ENCODE measurements at places on chromosomes 7 and 10.
A peak's percentile ranks its signal among the peaks of the same experiment; 100 is the strongest.

DNA sequence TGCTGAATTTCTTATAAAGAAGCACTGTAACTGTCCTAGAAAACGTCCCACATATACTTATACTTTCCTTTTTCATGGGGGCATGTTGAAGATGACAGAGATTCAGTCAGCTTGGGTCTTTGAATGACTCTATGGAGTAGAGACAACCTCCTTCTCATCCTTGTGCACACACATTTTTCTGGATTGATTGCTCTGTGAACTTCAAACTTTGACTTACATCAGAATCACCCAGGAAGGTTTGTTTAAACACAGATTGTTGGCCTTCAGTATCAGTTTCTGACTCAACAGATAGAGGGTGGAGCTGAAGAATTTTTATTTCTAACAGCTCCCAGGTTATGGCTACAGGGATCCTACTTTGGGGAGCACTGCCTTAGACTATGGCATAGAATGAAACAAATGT is 97.6 kb upstream of the DGKB start:
- DNase-seq = no peak

- DNase-seq = no peak
These were observed 26.3 kb upstream of the CACNB2 start for GRCh38 chr10:18113881-18114280.

GRCh38 chr7:29345590-29345989 is 151.0 kb downstream of the CHN2 start:
- DNase-seq = peak; percentile 63

DNA sequence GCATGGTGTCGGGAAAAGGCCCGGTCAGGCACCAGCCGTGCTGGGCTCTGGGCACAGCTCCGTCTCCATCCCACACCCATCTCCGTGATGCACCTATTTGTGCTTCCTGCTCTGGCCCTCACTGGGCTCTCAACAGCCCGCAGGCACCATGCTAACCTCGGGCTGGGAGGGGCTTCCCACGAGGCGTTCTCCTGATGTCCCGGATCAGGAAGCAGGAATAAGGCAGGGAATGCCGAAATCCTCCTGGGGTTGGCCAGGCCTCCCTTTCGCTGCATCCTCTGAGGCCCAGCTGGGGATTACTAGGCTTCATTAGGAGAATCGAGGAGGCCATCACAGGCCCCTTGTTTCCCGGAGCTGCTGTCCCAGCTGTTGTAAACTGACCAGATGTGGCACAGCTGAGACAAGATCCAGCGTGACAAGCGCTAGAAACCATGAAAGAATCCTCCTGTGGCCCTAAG is 72.0 kb downstream of the FAM53B start:
- no peak for DNase-seq

- DNase-seq = no peak
These were observed 73.3 kb upstream of the GHITM start for GRCh38 chr10:84065804-84066601.

- DNase-seq = no peak
These were observed 208.5 kb downstream of the RNLS start for GRCh38 chr10:88374392-88375175.

GRCh38 chr10:92747600-92747999 is 57.8 kb downstream of the HHEX start:
- DNase-seq = no peak

DNA sequence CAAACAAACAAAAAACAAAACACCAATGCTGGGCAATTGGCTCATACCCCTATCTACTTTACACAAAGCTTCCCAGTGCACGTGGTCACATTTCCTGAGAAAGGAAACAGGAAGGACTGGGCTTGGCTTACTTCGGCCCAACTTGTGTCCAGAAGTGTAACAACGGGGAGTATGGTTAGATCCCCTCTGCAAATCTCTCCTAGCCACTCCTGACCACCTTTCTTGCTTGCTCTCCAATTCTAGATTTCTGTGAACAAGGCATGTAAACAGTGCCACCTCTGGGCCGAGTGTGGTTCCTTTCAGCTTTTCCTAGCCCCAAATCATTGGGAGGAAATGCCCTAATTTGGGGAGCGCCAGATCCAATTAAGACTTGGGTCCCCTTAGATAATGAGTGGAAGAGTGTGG is 21.0 kb upstream of the FRAT2 start:
- peak; percentile 60 for DNase-seq

GRCh38 chr7:3327099-3327498 is 26.0 kb downstream of the SDK1 start:
- DNase-seq = no peak
